AG04449 (cell line): ENCODE measurements at places on chromosomes 13 and 19.

DNA sequence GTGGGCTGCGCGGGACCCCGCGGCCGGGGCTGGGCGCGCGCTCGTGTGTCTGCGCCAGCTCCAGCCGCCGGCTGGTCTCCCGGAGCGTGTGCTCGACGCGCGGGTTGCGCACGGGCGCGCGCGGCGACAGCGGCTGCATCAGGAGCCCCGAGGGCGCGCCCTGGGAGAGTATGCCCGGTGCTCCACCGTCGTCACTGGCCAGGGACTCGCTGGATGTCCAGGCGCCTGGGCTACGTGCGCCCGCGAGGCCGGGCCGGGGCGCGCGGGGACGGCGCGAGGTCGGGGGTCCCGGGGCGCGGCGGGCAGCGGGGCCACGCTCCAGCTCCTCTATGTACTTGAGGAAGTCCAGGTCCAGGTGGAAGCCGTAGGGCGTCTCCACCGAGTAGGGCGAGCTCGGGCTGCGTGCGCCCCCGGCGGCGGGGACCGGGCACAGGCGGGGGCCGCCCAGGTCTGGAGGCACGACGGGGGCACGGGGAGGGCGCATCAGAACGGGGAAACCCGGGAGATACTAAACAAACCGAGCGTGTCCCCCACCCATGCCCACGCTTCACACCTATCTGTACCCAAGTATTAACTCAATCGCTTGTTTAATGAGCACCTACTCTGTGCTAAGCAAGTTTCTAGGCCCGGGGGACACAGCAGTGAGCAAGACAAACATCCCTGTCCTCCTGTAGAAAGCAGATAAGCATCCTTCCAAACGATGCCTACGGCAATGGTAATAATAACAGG is 7.6 kb downstream of the KANK3 start:
- DNase-seq, result no peak

DNA sequence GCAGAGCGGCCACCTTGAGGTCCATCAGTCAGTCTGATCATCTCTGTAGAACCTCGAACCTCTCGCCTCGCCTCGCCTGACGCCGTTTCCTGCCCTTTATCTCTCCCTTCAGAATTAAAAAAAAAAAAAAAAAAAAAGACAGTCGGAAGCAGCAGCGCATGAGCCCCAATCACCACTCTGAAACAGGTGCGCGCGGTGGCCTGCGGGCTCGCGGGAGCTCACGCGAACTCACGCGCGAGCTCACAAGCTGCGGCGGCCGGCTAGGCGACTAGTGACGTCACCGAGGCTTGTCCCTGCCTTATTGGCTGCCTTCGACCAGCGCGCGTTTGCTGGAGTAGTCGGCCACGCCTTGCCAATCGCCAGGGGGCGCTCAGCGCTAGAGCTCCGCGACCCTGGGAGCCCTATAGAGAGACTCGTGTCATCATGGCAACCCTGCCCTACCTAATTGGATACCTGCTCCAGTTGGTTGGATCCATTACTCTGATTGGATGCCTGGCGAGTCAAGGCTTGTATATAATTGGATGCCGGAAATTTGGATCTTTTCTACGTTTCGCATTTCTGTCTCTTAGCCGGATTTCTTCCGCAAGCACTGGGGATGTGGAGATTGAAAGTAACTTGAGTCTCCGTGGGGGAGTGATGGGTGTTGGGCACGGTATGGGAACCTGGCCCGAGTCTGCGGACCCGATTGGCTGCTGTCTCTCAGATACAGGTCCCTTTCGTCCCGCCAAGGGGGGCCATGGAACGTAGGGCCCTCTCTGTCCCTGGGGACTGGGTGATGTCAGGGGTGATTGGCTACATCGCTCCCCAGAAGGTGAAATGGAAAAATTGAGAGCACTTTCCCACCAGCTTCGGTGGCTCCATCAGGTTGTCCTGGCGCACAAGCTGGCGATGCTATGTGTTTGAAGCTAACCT is 31.6 kb downstream of the SYT3 start:
- DNase-seq, result peak; percentile 0

DNA sequence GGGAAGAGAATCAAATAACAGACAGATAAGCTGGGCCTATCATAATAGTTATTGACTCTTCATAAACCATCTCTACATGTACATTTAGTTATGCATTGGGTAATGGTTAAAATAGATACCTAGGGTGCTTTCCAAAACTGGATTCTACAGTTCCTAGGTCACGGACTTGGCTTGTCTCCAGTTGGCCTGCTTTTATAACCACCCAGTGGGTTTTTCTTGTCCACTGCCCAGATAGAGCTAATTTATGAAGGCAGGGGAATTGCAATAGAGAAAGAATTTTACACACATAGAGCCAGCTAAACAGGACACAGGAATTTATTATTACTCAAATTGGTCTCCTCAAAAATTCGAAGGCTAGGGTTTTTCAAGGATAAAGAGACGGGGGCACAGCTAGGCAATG is 97.3 kb downstream of the FAM216B start:
- DNase-seq, result no peak

DNA sequence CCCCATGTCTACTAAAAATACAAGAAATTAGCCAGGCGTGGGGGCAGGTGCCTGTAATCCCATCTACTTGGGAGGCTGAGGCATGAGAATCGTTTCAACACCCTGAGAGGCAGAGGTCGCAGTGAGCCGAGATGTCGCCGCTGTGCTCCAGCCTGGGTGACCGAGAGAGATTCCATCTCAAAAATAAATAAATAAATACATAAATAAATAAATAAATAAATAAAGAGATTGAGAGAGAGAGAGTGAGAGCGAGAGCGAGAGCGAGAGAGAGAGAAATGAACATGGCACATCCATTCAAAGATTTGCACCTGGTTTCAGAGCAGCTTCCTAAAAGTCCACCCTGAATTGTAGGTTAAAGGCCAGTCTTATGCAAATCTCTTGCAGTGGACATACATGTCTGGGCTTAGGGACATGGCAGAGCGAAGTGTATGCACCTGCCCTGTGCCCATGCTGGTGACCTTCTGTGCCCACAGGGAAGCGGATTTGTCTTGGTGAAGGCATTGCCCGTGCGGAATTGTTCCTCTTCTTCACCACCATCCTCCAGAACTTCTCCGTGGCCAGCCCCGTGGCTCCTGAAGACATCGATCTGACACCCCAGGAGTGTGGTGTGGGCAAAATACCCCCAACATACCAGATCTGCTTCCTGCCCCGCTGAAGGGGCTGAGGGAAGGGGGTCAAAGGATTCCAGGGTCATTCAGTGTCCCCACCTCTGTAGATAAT is 42.3 kb upstream of the CYP2B6 start:
- DNase-seq, result no peak

DNA sequence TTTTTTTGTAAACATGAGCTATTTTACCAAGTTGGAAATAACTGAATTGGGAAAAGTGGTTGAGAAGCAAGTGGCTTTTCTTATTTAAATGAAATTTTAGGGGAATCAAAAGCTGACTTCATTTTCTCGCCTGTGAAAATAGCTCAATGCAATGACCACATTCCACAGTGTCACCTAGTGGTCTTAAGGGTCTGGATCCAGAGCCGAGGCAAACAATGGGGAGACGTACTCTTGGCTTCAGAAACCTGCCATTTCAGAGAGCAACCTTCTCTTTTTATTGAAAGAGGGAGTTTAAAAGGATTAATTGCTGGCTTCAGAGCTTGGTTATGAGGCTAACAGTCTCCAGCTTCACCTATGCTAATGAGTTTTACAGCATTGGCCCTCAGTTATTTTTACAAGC is 39.7 kb upstream of the RXFP2 start:
- no peak for DNase-seq
